ENCODE measurements at places on chromosomes 2 and 18.

GRCh38 chr2:9803023-9803805 lies 40.1 kb upstream of the TAF1B start:
- DNase-seq = no peak

DNA sequence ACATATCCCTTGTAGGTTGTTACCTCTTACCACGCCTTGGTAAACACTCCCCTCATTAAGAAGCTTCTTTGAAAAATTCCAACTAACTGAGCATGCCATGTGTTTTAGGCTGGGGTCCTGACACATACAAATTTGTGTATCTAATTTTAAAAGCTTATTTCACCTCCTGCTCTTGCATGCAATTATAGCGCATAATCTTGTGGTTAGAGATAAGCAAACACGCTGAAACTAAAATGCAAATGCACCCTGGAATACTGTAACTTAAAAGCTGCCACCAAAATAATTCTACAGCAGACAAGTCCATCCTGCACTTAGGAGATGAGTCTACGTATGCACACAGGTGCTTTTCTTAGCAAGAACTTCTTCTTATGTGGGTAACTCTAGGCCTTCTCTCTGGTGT lies 990.2 kb downstream of the TSN start:
- DNase-seq = no peak

DNA sequence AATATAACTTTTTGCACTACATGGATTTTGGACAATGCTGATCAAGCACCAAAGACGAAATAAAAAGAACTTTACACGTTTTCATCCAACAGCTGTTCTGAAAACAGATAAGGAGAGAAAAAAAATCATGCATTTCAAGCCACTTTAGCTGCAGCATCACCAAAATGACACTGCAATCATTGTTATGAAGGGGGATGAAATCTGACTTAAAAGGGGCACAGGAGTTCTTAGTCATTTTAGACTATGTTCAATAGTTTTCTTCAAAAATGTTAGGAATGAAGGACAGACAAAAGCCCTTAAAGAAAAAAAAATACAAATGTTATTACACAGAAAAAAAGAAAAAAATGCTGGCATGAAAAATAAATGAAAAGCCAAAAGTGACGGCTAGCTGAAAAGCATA lies 71.2 kb downstream of the CUL3 start:
- DNase-seq = no peak

- DNase-seq = no peak
These were observed 26.1 kb downstream of the SLC4A10 start for GRCh38 chr2:161650116-161651015.

- DNase-seq = peak; percentile 64
These were observed 43.9 kb upstream of the RAPH1 start for GRCh38 chr2:203578759-203579643.
